ENCODE measurements at places on chromosomes 7 and 10.

DNA sequence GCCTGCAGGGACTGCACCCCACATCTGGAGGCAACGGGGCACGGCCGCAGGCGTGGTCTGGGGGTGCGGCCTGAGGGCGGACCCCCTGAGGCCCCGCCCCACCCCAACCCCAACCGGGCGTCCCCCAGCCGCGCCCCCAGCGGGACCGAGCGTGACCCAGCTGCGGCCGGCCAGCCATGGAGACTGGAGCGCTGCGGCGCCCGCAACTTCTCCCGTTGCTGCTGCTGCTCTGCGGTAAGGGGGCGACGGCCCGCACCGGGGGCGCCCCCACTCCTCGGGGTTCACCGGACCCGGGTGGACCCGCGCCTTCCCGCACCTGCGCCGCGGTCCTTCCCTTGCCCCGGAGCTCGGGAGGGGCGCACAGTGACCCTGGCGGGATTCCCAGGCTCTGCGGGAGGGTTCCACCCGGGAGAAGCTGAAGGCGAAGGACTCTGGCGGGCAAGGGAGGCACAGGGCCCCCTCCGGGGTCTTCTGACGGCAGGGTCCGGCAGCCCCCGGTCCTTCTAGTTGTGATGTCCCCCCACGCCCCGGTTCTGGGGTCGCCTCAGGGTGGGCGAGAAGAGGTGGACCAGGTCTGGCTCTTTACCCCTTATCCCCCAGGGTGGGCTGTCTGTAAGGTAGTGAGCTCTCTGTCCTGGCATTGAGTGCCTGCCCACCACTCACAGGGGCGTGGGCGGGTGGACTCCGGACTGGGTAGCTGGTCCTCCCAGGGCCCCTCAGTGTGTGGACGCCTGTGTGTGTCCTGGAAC is at the start of gene RAMP3:
Gene RAMP3, plus strand, starts transcription at position 139 of the 749 bp plus-strand sequence. Its CDS starts 38 bp downstream, at position 177.
- no peak within 1 kb of the TSS for H3K27ac ChIP-seq
- H3K27me3 ChIP-seq = peaks cover 19% of the 10 kb centered on the region
- H3K4me3 ChIP-seq = no peak within 1 kb of the TSS
- peaks cover 3% of the 10 kb centered on the region for H3K4me1 ChIP-seq

DNA sequence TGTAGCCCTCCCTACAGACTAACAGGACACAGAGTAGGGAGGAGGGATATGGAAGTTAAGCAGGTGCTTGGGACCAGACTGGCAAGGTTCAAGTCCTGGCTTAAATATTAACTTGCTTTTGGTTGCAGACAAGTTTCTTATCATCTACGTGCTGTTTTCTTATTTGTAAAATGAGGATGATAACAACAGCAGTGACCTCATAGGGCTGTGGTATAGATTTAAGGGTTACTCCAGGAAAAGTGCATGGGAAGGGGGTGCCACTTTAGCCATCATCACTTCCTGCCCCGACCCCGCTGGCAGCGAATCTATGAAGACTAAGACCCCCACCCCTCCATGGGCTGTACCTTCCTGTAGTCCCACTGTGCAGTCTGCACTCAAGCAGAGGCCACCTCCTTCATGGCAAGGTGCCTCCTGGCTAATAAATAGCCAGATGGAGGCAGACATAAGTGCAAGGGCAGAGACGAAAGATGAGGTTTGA is 250.2 kb downstream of the COBL start:
- no peak overlapping the region for H3K4me3 ChIP-seq
- H3K36me3 ChIP-seq = no peaks in the 10 kb centered on the region
- no peaks in the 10 kb centered on the region for H3K4me1 ChIP-seq
- no peaks in the 10 kb centered on the region for H3K27me3 ChIP-seq
- no peak for DNase-seq

- H3K4me1 ChIP-seq = peaks cover 2% of the 10 kb centered on the region
- no peak overlapping the region for H3K27ac ChIP-seq
- peaks cover 28% of the 10 kb centered on the region for H3K36me3 ChIP-seq
- no peaks in the 10 kb centered on the region for H3K27me3 ChIP-seq
Observed at GRCh38 chr7:134293002-134293740, 23.6 kb downstream of the SLC35B4 start.

DNA sequence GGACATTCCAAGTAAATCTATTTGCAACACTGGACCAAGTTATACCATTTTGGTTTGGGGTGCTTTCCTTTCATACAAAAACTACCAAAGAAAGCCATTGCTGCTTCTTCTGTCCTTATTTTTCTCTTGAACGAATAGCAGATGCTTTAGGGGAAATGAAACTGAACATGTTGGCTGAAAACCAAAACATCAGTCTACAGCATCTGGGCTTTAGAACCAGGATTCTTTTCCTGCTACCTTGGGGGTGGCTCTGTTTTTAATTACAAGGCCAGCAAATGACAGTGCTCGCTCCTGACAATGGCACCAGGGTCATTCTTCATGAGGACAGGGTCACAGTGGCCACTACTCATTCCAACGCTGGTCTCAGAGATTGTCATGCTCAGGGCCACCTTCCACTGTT is 80.3 kb downstream of the WDR11 start:
- no peak overlapping the region for H3K4me3 ChIP-seq
- H3K27ac ChIP-seq = no peak overlapping the region
- no peaks in the 10 kb centered on the region for H3K36me3 ChIP-seq
- H3K27me3 ChIP-seq = peaks cover 4% of the 10 kb centered on the region
- no peak for DNase-seq
- H3K4me1 ChIP-seq = no peaks in the 10 kb centered on the region

- no peaks in the 10 kb centered on the region for H3K4me1 ChIP-seq
- no peaks in the 10 kb centered on the region for H3K27me3 ChIP-seq
Observed at GRCh38 chr7:8908889-8909288, 475.5 kb downstream of the NXPH1 start.

DNA sequence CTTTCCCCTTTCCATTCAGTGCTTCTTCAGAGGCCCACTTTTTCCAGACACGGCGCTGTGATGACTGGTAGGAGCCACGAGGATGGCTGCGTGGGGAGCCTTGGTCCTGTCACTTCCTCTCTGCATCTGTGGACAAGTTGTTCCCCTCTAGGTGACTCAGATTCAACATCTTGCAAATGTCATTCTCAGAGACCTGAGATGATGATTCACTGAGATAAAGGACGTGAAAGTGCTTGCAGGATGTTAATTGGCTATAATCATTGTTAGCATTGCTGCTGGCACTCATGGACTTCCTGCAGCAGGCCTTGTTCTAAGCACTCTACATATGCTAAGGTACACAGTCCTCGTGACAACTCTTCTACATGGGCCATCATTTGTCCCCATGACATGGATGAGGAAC is 489.8 kb upstream of the ZMIZ1 start:
- peak; percentile 66 for DNase-seq
- peak overlapping the region; percentile 88 for H3K27ac ChIP-seq
- peaks cover 24% of the 10 kb centered on the region for H3K4me1 ChIP-seq
- H3K27me3 ChIP-seq = no peaks in the 10 kb centered on the region
- H3K36me3 ChIP-seq = peaks cover 2% of the 10 kb centered on the region

- no peak overlapping the region for H3K4me3 ChIP-seq
- peaks cover 18% of the 10 kb centered on the region for H3K27me3 ChIP-seq
- DNase-seq = no peak
- no peaks in the 10 kb centered on the region for H3K36me3 ChIP-seq
Observed at GRCh38 chr10:112332022-112332421, 41.9 kb upstream of the ACSL5 start.

- no peak for DNase-seq
- H3K4me3 ChIP-seq = no peak overlapping the region
- peaks cover 4% of the 10 kb centered on the region for H3K4me1 ChIP-seq
- H3K27ac ChIP-seq = no peak overlapping the region
Observed at GRCh38 chr7:129522088-129522970, 20.0 kb downstream of the SMKR1 start.

- H3K27me3 ChIP-seq = peaks cover 5% of the 10 kb centered on the region
- DNase-seq = no peak
- H3K4me3 ChIP-seq = no peak overlapping the region
- H3K27ac ChIP-seq = no peak overlapping the region
- H3K36me3 ChIP-seq = no peaks in the 10 kb centered on the region
Observed at GRCh38 chr10:132170561-132171361, 16.0 kb upstream of the DPYSL4 start.

DNA sequence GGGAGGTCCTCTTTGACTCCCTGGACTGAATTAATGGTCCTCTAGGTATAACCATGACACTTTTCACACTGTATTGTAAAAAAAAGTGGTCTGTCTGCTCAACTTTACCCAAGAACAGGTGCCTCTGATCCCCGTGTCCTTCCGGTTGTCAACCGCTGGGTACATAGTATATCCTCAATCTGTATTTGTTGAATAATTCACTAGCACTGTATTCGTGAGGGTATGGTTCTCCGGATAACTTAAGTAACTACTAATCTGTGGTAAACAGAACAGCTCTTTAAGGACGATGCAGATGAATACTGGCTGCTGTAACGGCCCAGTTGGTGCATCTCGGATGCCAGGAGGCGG is 472 bp upstream of the ADAM22 start:
- H3K27me3 ChIP-seq = peaks cover 11% of the 10 kb centered on the region
- H3K4me3 ChIP-seq = peak overlapping the region; percentile 83
- H3K27ac ChIP-seq = no peak overlapping the region
- no peak for DNase-seq
- peaks cover 14% of the 10 kb centered on the region for H3K4me1 ChIP-seq
- H3K36me3 ChIP-seq = no peaks in the 10 kb centered on the region

- peak overlapping the region; percentile 15 for H3K4me3 ChIP-seq
- H3K36me3 ChIP-seq = no peaks in the 10 kb centered on the region
- H3K27me3 ChIP-seq = no peaks in the 10 kb centered on the region
- H3K4me1 ChIP-seq = peaks cover 24% of the 10 kb centered on the region
Observed at GRCh38 chr10:100970914-100971811, 1.9 kb downstream of the SEMA4G start.
